ENCODE measurements at places on chromosomes 13 and 19.

DNA sequence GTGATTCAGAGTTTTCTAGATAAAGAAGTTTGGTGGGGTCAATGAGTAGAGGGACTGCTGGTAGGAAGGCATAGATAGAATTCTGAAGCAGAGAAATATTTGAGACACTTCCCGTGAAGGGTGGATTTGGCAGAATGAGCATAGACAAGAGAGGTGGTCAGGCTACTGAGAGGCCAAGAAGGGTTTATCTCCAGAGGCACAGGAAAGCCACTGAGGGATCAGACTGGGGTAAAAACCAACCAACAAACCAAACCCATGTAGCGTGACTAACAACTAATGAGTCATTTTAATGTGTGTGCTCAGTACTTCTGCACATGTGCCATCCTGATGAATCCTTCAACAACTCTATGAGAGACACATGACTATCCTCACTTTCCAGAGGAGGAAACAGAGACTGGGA, 60.0 kb upstream of the SERP2 start:
- no peak for DNase-seq

DNA sequence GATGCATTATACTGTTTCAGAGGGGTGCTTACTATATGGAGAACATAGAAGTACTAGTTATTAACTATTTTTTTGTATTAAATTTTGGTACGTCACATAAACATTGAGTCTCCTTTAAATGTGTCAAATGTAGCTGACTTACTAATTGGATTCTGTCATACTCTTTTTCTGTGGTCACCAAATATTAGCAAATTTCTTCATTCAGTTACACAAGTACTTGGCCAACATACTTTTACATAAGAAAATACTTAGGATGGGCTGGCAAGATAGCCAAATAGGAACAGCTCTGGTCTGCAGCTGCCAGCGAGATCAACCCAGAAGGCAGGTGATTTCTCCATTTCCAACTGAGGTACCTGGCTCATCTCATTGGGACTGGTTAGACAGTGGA, 19.2 kb downstream of the LPAR6 start:
- DNase-seq: no peak

GRCh38 chr13:44404261-44405132, 30.9 kb downstream of the SERP2 start:
- DNase-seq: no peak

DNA sequence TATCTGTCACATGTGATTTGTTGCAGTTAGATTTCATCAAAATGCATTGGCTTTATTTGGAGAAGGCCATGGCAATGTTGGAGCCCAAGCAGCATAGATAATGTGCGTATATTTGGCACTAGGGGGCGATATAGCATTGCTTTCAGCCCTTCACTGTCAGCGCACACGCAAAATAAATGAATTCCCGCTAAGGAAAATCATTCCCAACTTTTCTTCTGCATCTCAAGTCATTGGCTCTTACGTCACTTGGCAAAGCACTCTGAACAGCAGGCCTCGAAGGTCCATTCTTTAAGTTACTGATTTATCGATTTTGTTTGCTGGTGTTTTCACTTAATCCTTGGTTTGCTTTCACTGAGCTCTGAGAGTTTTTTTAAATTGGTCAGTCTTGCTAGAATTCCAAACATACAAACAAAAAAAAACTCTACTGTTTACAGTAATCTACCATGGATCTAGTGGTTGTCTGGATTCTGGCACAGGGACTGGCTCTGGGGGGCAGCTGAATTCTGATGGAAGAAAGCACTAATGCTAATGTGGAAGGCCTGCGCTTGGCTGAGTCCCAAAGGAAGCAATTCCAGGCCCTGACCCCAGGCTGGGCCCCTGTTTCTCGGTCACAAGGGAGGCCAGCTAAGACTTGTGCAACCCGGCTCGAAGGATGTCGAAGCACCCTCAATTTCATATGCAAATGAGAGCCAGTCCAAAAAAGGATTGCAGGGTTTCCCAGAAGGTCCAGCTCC, 97.7 kb upstream of the IPO5 start:
- DNase-seq: no peak

GRCh38 chr19:39021063-39021462, 11.3 kb downstream of the FBXO27 start:
- no peak for DNase-seq
